Spinal cord (tissue), 10 donors: ENCODE measurements at places on chromosomes 1 and 21. TPM values are rescaled to one million over a fixed set of nuclear protein-coding genes. Genes with fewer than 3 reads are reported as not detected.

Gene CNKSR1
- total RNA-seq: 1.8 TPM

Gene OR10J5
- total RNA-seq: not detected

Gene FAM131C
- total RNA-seq: 1.9 TPM

Gene CYP4A11
- total RNA-seq: 0.72 TPM

Gene SLC22A15
- 36.0 TPM for total RNA-seq

Gene KRTAP12-2
- not detected for total RNA-seq

Gene EPHA8
- total RNA-seq: 1.8 TPM

Gene UBE2U
- total RNA-seq: not detected

Gene CFAP107
- 0.69 TPM for total RNA-seq

Gene CLCA1
- total RNA-seq: 0.06 TPM

Gene TAF1A
- total RNA-seq: 10.5 TPM

Gene SPRR5
- not detected for total RNA-seq

Gene KIAA1614
- total RNA-seq: 2.0 TPM

Gene HMCN1
- 20.0 TPM for total RNA-seq

Gene SFPQ
- 241 TPM for total RNA-seq

Gene LCE3D
- not detected for total RNA-seq

Gene CACYBP
- 205 TPM for total RNA-seq

Gene RNU1-1
- total RNA-seq: 29,651 TPM

Gene TRIM58
- 4.7 TPM for total RNA-seq

Gene ADCY10
- total RNA-seq: 0.79 TPM
